ENCODE measurements at places on chromosomes 11 and 22.
A peak's percentile ranks its signal among the peaks of the same experiment; 100 is the strongest.

GRCh38 chr11:85379066-85379465 lies 248.1 kb downstream of the DLG2 start:
- no peak for DNase-seq

- no peak for DNase-seq
Measured at GRCh38 chr11:72975778-72976521, 161.7 kb downstream of the ATG16L2 start.

DNA sequence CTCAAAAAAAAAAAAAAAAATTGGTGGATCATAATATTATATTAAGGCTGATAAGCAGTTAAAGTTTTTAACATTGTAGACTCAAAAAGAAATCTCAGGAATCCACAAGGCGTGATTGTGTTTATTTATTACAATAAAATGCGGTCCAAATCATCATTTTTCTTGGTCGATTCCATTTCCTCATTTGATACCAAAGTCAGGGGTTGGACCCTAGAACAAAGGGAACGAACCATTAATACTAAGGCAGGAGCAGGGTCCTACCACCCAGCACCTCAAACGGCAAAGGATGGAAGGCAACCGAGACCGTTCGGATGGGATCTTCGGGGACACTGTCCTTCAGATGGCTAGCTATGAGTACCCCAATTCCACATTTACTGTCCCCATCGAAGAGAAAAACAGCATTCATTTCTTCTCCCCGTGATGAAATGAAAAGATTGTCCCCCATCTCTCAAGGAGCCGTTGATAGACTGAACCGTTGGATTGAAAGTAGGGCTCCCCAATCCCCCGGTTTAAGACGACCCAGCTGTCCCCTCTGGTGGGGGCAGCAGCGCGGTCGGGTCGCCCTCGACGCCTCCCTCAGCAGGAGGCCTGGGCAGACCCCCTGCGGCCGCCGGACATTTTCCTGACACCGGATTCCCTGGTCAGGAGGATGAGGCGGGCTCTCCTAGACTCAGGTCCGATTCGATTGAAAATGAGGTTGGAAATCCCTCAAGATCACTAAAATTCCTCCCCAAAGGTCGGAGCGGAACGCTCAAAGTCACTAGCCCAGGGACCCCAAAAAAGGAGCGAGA lies 607 bp downstream of the DMC1 start:
- DNase-seq = peak; percentile 0

GRCh38 chr11:87425391-87425790 lies 387.7 kb downstream of the TMEM135 start:
- no peak for DNase-seq

GRCh38 chr11:43359422-43359818 lies 700 bp downstream of the TTC17 start:
- no peak for DNase-seq

DNA sequence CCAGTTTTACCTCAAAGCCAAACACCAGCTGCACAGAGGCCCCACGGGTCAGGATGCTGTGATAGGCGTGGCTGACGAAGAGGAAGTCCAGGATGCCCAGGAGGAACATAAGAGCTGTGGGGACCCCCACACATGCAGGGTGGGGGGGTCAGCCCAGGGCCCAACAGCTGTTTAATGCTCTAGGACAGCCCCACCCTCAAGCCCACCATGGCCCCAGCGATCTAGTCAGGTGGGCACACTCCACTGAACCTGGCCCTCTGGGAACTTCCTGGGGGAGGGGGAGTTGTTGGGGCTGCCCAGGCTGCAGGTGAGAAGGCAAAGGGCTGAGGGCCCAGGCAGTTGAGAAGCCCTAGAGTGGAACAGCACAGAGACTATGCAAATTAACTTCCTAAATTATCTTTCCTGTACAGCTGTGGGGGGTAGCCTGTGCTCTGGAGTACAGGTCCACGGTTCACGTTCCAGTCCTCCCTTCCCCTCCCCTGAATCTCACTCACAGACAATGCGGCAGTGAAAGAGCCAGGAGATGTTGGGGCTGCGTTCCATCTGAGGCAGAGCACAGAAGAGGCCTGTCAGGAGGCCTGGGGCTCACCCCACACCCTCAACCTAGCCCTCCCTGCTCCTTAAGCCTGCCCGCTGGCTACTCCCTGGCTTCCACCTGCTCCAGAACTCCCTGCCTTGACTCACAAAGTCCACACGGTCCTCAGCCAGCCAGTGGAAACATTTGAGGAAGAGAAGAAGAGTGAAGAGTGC lies 1.9 kb downstream of the SYVN1 start:
- no peak for DNase-seq

DNA sequence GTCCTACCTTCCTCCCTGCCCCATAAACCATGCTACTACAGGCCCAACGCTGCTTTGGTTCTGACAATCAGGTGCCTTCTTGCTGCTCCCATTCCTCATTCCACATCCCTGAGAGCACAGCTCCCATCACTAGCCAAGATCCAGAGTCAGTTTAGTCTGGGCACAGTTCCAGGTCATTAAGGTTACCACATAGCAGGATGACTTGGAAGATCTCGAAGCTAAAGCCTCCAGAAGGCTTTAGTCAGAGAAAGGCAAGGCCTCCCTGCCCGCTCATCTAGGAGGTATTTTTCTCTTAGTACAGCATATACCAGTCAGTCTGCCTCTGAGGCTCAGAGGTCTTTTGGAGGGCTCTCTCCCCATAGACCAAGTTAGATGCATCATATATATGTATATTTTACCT lies 30.3 kb downstream of the TRIM66 start:
- DNase-seq = no peak

DNA sequence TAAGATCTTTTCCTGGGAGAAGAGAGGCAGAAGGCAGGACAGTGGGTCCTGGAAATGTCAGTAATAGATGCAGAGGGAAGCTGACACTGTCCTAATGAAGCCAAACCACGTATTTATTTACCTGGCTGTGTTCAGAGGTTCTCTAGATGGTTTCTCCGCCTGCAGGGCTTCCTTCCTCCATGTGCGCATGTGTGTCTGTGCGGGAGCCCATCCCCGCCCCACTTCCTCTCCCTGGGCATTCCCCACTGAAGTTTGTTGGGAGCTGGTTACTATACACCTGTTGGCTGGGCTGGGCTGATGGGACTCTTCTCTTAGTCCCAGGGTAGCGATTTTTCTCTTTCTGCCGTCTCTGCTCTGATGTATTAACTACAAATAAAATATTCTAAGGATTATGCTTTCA lies 204.9 kb upstream of the TBCEL start:
- DNase-seq = no peak

- DNase-seq = no peak
Measured at GRCh38 chr22:44931077-44931540, 78.7 kb downstream of the PHF21B start.

DNA sequence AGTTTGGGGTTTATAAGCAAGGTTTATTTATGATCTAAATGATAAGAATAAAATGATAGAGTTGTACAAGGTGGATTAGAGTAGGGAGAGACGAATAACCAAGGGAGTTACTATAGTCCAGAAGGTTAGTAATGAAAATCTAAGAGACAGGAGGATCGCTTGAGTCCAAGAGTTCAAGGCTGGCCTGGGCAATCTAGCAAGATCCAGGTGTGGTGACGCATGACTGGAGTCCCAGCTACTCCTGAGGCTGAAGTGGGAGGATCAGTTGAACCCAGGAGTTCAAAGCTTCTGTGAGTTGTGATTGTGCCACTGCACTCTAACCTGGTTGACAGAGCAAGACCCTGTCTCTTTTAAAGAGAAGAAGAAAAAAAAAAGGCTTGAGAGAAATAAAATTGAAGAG lies 12.3 kb downstream of the HMGXB4 start:
- DNase-seq = no peak

GRCh38 chr22:28051787-28052356 lies 132.8 kb upstream of the PITPNB start:
- DNase-seq = no peak

DNA sequence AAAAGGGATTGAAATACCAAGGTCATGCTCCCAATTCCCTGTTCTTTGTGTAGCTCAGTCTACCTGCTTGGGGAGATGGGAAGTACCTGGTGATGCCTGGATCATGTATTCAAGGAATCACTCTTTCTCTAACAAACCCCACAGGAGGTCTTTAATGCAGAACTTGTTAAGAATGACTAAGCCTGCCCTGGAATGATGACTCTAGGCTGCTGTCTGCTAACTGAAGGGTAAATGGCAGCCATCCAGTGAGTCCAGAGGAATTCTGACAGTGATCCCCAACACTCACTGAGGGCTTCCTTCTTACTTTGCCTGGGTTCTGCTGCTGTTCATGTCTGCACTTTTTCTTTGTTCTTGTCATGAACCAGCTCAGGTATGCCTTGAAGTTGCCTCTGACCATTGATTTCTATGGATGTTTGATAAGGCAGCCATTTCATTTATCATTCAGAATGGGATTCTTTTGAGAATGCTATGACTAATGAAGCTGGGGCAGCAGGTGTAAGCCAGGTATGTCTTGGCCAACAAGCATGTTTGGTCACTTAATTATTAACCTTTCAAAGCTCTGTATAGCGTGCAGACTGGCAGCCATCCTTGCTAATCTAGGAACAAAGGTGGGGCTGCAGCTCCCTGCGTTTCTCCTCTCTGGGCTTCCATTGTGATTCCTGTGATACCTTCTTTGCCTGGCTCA lies 11.4 kb downstream of the PRSS23 start:
- DNase-seq = no peak

- no peak for DNase-seq
Measured at GRCh38 chr11:106043540-106043939, 21.5 kb upstream of the MSANTD4 start.

DNA sequence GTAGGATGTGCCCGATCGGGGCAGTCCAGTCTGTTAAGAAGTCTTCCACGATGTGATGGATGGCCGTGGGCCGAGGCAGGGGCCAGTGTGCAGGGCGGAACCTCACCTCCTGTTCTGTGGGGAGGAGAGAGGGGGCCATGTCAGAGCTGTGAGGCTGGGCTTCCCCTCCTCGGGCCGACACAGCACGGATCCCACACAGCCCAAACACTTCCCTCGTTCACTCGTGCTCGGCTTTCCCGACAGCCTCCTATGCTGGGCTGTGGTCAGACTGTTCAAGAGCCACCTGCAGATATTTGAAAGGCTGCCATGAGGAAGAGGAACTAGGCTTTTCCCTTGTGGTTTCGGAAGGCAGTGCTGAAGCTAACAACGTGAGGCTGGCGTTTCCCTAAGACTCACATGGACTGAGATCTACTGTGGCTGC lies 12.3 kb upstream of the TXN2 start:
- DNase-seq = no peak

DNA sequence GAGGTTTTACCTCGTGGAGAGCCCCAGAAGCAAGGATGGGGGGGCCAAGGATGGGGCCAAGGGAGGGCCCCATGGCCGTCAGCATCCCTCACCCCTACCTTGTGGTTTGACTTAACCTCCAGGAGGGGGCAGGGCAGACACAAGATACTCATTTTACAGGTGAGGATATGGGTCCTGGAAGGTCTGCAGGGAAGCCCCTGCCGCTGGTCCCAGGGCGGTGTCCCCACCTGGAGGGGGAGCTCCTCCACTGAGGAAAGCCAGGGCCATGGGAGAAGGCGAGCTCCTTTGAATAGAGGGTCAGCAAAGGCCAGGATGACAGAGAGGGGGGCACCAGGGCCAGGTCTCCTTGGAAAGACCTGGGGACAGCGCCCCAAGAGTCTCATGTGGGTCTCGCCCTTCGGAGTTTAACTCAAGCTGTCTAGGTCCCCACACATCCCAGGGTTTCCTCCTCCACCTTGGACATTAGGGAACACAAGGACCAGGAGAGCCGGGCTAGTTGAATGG lies 5.9 kb upstream of the ADORA2A start:
- no peak for DNase-seq

DNA sequence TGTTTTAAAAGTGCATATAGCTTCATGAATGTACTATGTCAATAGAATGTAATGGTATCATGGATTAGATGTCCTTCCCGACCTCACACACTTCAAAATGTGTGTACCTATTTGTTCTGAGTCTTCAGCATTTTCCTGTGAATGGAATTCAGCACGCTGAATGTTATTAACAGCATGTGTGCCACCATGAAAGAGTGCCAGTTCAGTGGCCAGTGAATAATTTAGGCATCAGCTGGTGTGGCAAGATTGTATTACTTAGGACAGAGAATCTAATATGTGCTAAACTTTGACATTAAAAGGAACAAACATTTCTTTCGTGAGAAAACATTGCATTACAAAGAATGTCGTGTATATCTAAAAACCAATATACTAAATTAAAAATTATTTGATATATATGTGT lies 46.4 kb downstream of the HIPK3 start:
- DNase-seq = no peak

DNA sequence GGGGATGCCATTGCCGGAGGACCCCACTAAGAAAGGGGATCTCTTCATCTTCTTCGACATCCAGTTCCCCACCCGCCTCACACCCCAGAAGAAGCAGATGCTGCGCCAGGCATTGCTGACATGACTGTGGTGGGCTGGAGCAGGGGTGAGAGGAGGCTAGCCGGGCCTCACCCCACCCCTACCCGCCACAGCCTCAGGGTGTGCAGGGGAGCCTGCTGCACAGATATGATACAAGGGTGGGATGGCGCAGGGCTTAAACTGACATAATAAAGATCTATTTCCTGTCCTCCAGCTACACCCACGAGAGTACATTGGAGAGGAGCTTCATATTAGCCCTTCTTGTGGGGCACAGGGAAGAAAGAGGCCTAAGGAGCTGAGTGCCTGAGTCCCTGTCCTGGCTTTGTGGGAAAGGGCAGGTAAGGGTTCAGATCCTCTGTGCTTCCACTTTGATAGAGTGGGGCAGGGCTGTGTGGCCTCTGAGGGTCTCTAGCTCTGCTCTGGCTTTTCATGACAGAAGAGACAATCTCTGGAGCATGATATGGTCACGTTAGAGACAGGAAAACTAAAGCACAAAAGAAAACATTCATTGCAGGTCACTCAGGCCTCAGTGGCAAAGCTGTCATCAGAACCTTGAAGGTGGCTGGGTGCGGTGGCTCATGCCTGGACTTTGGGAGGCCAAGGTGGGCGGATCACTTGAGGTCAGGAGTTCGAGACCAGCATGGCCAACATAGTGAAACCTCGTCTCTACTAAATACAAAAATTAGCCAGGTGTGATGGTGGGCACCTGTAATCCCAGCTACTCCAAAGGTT lies 12.4 kb downstream of the UCP2 start:
- no peak for DNase-seq

DNA sequence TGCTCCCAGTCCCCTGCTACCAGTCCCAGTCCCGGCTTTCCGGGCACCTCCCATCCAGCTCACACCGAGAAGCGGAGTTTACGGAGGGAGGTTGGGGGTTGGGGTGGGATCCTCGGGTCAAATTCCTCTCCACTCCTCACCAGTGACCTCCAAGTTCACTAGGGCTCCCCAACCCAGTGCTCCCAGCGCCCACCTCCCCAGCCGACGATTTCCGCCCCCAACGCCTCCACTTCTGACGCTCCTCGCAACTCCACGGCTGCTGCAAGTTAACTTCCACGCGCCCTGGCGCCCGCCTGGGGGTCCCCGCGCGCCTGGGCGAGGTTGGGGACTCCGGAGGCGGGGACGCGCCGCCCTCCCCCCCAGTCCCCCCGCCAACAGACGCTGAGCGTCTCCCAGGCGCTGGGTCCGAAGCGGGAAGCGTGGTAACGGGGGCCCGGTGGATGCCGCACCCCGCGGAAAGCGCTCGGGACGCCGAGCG lies 526 bp downstream of the TPST2 start:
- DNase-seq = no peak

Measured in stimulated activated CD8-positive, alpha-beta memory T cell treated with anti-CD3 and anti-CD28 coated beads, Interleukin-15, amount 100 ng/mL, for 1 hour (primary cell).